ENCODE measurements at places on chromosomes 3 and 15.

DNA sequence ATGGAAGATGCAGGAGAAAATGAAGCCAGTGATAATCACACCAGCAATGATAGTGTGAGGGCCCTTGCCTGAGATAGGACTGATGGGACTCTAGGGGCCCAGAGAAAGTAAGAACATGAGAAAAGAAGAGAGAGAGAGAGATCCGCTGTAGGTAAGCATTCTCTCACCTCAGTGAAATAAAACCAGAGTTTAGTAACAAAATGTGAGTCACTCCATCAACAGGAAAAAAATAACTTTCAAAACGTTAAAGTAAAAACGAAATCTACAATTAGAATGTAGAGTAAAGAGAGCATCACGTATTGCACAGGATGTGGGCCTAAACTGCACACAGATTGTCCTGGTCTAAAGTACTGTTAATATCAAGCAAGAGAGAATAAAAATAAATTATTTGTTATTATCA, 6.8 kb upstream of the PRSS50 start:
- no peak for DNase-seq

- no peak for DNase-seq
Measured at GRCh38 chr15:85007741-85008397, 26.2 kb downstream of the PDE8A start.

- no peak for DNase-seq
Measured at GRCh38 chr3:9797196-9797945, 4.5 kb downstream of the ARPC4 start.

DNA sequence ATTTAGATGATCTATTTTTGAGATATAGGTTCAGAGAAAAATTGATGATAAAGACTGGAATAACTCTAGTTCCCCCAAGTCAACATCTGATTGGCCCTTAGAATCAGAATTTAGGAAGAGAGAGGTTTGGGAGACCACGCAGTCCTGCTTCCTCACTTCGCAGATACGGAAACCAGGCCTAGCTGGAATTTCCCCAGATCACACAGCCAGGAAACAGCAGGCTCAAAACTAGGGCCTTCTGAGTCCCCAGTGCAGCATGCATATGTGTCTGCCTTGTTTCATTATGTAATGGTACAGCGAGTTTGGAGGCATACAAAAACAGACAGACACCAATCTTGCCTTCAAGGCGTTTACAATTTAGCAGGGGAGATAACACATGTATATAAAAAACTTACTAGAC, 177.1 kb upstream of the ICE2 start:
- DNase-seq: no peak

GRCh38 chr3:168117059-168117458, 21.3 kb upstream of the GOLIM4 start:
- DNase-seq: no peak

DNA sequence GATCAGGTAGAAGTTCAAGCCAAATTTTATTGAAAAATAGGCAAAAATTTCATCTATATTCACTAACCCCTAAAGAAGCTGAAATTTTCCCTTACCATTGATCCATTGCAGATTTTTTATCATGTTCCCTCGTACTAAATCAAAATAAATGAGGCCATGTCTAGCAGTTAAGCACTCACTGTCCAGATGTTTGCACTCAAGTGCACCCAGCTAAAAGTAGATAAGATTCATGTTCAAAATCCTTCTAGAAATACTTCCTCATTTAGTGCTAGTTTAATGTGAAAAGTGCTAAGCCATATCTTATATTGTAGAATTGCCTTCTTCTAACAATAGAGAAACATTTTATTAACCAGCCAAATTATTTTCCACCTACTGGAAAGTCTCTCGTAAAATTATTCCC, 164.7 kb upstream of the UBE2E2 start:
- no peak for DNase-seq

GRCh38 chr3:171480526-171480925, 20.3 kb upstream of the TNIK start:
- no peak for DNase-seq

DNA sequence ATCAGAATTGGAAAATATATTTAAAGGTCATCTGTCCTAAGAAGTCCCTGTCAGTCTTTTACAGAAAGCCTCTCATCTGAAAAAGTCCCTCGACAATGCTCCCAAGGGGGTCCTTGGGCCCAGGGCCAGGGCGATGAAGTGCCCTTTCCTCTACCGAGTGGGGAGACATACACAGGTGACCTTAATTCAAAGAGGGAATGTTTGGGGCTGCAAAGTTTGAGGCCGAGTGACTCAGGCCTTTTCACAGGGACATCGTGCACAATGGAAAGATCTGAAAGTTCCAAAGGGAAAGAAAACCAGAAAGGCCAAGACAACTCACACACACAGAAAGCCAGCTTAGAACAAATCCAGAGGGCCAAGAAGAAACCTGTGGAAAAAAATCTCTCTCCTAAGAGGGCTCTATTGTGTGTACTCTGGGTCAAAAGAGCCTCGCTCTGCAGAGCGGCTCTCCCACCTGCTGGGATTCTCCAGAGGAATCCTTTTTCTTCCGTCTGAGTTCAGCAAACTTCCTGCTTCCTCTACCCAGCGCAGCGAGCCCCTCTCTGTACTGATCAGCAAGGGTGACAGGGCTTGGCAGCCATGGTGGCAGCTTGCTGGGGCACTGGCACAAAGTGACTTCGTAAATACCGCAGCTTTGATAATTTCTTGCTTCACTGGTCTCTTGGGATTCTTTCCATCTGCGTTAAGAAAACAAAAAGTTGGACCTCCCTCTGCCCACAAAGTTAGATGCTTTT, 259.1 kb downstream of the OPA1 start:
- DNase-seq: no peak

GRCh38 chr3:38853011-38853410, 37.0 kb upstream of the SCN10A start:
- no peak for DNase-seq

- DNase-seq: no peak
Measured at GRCh38 chr3:635393-635792, 438.8 kb downstream of the CHL1 start.

DNA sequence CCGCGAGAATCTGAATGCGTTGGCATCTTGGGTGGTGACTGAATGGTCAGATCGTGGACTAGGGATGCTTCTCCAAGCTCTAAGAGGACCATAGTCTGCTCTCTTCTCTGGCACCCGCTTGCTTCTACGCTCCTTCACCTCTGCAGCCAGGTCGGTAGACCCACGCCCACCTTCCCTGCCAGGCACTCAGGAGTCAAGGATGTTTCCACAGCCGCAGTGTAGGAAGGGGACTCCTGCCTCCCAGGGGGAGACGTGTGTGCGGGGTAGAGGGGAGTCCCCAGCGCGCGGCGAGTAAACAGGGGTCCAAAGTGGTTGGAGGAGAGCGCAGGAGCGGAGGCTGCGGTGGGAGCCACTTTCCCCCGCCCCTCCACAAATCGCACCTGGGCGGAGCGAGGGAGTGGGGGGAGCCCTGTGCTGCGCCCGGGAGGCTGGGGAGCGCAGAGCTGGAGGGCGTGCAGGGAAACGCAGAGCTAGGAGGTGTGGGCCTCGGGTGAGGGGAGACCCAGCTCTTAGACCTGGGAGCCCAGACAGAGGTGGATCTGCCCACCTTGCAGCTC, 1.7 kb downstream of the LRRC3B start:
- no peak for DNase-seq

- DNase-seq: no peak
Measured at GRCh38 chr3:76479161-76479650, 560.7 kb upstream of the ROBO2 start.

- DNase-seq: no peak
Measured at GRCh38 chr3:61910732-61911131, 349.4 kb downstream of the PTPRG start.

Measured in left hindlimb (tissue), 1 donor.